ENCODE measurements at places on chromosomes 16 and 17. TPM values are rescaled to one million over a fixed set of nuclear protein-coding genes. Genes with fewer than 3 reads are reported as not detected.

FOXN1 gene
- polyA plus RNA-seq: 0.60 TPM

GRCh38 chr17:80843741-80844156 is 147.9 kb upstream of the CHMP6 start:
- no peak for DNase-seq

DNA sequence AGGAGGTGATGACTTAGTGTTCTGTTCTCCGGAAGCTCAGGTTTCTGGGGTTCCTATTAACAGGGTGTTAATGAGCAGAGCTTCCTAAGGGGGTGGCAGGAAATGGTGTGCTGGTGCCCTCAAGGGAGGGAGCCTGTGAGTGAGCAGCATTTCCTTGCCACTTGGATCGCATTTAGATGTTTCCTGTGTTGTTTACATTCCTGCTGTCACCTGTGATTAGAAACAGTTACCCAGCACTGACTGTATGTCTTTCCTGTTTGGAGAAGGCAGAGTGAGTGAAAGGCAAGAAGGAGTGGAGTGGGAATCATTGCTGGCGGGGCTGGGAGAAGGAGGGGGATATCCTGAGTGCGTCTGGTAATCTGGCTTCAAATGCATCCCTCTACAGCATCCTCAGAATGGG is 214.6 kb downstream of the CCDC182 start:
- DNase-seq: no peak

- peak; percentile 40 for DNase-seq
These were observed 11.5 kb upstream of the FOXN1 start for GRCh38 chr17:28494445-28495188.

IL17C gene
- not detected for polyA plus RNA-seq

RNF157 gene
- 22.0 TPM for polyA plus RNA-seq

SLC16A13 gene
- polyA plus RNA-seq: 3.9 TPM

DNA sequence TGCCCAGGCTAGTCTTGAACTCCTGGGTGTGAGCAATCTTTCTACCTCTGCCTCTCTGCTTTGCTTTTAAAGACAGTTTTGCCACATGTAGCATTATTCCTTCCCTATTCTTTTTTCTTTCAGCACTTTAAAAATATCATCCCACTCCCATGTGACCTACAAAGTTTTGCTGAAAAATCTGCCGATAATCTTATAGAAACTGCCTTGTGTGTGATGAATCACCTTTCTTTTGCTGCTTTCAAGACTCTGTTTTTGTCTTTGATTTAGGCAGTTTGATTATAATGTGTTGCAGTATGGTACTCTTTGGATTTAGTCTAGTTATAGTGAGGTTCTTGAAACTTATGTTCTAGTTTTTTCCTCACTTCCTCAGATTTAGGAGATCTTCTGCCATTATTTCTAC is 142.0 kb upstream of the KIF2B start:
- DNase-seq: no peak

- DNase-seq: no peak
These were observed 70.5 kb downstream of the KPNA2 start for GRCh38 chr17:68106085-68106484.

- no peak for DNase-seq
These were observed 49.1 kb upstream of the SLC25A19 start for GRCh38 chr17:75338335-75338734.

ADAP2 gene
- polyA plus RNA-seq: 2.9 TPM

GRCh38 chr16:51211148-51211547 is 60.1 kb upstream of the SALL1 start:
- DNase-seq: no peak

DNA sequence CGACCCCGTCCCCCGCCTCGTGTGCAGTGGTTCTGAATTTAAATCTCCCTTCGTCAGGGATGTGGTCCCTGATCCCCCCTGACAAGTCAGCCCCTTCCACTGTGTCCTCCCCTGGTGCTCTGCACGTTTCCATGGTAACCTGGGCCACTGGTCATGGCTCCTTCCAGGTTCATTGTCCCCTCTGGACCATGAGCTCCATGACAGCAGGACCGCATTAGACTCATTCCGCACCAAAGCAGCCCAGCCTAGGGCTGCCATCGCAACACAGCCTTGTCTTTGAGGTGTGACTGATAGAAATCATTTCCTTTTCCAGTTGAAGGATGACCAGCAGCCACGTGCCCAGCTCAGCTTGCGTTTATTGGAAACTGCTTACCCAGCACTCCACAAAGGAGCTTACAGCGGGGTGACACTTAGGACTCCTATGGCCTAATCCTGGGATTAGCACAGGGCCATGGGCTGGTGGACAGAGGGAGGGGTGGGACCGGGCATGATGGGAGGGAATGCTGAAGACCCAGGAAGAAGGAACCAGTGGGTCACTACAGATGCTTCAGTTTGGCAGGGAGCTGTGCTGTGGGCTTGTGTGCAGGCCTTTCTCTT is 7.6 kb downstream of the RCVRN start:
- DNase-seq: no peak
